ENCODE measurements at places on chromosomes 16 and 17.

GRCh38 chr17:48021934-48022333 is 15.7 kb downstream of the COPZ2 start:
- DNase-seq, result no peak

DNA sequence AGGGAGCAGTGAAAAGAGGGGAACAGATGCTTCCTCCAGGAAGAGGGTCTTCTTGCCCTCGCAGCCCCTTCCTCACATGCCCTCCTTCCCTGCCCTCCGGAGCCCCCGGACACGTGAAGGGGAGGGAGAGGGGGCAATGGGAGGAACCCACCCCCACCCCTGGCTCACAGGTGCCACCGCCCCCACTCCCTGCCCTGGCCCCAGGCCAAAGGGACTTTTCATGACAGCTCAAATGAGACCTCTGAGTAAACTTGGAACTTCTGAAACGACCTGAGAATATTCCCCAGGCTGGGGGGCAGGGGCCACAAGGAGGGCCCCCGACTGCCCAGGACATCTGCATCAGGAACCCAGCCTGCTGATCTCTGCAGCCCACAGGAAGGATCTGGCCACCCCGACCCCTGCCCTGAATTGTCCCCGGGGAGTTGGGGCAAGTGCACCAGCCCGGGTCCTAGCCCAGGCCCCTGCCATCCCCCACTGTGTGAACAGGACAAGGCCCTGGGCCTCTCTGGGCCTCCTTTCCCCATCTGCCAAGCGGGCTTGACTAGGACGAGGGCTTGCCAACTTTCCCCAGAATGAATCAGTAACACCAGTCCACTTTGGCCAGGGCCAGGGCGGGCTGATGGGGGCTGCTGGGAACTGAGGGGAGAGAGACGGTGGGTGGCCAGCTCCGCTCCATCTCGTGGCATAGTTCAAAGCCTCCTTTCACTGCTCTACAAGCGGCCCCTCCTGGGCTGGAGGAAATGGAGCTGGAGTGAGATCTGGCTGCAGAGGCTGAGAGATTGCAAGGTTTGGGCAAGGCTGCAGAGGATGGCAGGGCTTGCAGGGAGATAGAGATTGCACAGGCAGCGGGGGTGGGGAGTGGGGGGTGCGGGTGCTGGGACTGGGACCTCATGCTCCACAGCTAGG is 3.8 kb downstream of the IL21R start:
- no peak for DNase-seq

DNA sequence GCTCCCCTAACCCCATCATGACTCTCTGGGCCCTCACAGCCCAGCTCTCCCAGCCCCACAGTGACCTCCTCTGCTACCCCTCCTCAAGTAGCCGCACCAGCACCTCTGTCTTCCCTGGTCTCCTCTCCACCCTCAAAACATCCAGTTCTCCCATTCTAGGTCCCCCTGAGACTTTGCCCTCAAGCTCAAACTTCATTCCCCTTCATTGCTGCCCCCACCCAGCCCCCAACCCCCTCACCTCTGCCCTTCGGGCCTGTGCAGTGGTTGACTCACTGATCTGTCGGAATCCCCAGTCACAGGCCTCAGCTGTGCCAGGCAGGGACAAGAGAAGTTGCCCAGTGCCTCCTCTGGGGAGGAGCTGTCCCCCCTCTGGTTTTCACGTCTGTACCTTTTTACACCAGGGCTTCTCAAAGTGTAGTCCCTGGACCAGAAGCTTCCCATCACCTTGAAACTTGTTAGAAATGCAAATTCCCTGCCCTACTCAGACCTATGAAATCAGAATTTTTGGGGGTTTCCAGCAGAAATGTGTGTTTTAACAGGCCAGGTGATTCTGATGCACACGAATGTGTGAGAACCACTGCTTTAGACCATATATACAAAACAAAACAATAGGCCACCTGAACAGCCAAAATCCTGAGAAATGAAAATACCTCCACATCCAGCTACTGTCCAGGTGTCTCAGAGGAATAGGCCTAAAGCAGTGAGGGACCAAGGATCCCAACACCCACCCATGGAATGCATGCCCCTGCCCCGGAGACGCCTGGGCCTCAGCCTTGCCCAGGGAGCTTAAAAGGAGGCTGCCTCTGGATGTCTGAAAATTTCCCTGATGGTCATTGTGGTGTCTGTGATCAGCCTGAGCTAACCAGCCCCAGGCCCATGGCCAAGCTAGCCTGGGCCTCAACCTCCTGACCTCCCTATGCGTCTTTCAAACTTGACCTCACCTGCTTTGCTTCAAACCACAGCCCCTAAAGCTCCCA is 853 bp upstream of the DOK4 start:
- no peak for DNase-seq

DNA sequence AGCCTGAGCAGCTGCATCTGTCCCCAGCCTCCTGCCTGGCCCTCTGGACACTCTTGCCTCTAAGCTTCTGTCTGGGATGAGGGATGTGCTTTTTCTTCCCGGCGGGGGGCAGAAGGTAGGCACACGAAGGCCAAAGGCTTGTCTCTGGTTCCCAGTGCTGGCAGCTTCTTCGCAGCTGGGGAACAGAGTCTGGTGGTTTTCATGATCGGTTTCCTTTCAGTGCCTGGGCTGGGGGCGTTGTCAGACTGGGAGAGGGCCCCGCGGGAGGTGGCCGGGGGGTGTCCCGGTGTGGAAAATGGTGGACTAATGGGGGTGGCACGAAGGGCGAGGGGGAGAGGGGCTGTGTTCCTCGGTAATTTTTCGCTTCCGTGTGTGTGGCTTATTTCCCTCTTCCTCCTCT is 988 bp downstream of the RAP1GAP2 start:
- no peak for DNase-seq

GRCh38 chr16:2170587-2171435 is 15.2 kb downstream of the TRAF7 start:
- DNase-seq, result no peak

DNA sequence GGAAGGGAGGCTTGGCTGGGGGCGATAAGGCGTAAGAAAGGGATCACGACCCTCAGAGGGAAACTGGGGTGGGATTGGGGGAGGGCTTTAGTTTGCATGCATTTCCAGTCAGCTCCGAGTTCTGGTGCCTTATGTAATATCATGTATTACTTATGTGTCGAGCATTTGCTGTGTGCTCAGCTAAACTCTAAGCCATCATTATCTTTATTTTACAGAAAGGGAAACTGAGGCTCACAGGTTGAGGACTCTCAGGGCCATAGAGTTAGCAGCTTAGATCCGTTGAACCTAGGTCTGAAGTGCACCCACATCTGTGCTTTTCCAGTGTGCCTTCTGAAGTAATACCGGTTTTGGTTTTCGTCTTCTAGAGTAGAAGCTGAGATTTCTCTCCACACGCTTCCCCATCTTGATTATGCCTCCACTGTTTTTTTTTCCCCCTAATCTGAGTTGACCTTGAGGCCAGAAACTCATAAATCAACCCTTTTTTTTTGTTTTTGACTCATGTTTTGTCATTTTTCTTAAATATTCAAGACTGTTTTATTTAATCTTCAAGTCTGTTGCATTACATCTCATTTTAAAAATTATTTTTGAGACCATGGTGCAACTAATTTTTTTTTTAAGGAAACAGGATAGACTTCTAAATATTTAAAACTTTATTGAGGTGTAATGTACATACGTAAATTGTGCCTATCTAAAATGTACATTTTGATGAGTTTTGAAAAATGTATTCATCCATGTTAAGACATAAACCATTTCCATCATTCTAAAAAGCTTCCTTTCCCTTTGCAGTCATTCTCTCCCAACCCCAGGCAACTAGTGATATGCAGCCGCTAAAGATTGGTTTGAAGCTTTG is 741 bp downstream of the CYB5B start:
- no peak for DNase-seq

- DNase-seq, result no peak
Measured at GRCh38 chr16:65111306-65111705, 10.6 kb downstream of the CDH11 start.

- no peak for DNase-seq
Measured at GRCh38 chr17:78651554-78651953, 74.4 kb upstream of the DNAH17 start.

GRCh38 chr16:68486502-68487202 is 38.3 kb upstream of the SMPD3 start:
- no peak for DNase-seq

DNA sequence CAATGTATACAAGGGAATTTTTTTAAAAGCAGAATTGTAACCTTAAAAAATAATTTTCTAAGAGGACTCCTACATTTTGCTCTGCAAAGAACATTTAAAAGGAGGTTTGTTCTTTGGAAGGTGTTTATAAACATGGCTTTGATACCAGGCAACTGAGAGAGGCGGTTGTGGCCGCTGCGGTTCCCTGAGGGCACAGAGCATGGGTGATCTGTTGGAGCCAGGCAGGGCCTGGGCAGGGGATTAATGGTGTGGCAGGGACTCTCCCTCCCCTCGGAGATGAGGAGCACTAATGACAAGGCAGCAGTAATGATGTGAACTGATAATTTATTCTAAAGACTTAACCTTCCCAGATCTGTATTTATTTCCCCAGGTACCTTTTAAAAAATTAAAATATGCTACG is 65.4 kb downstream of the WWP2 start:
- no peak for DNase-seq

DNA sequence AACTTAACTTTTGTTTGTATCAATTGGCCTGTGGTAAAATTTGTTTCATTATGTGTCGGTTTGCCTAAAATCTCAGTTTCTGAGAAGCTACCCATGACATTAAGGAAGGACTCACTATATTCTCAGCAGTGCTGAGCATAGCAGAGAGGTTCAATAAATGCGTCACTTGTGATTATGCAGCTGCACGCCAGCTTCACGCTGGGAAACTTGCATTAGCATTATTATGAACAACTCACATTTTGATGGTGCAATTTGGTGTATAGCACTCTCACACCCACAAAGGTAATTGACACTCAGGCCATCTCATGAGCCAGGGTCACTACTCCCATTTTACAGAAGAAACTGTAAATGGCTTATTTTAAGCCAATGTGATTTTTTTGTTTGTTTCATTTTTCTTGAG is 80.6 kb upstream of the SALL1 start:
- no peak for DNase-seq

DNA sequence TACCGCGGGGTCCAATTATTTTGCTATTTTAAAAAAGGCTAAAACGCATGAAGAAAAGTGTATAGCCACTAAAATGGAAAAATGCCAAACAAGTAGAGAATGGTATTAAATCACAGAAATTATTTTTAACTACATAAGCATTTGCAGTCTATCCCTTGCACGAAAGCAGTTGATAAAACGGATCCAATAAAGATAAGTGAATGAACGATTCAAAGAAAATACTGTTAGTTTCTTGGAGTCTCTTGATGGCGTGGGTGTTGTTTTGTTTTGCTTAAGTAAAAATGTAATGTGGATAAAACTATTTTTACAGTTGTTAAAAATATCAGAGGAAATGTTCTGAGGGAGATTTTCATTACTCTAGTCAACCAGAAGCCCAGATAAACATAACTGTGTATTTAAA is 9.3 kb downstream of the HS3ST3A1 start:
- DNase-seq, result no peak

DNA sequence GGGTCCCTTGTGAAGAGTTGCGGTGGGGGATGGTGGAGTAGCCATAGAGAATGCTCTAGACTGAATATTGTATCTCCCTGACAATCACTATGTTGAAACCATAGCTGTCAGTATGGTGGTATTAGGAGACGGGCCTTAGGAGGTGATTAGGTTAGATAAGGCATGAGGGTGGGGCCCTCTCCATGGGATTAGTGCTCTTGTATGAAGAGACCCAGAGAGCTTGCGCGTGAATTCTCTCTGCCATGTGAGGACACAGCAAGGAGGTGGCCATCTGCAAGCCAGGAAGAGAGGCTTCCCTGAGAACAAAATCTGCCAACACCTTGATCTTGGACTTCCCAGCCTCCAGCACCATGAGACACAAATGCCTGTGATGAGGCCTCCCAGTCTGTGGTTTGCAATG is 34.5 kb upstream of the MGAT5B start:
- no peak for DNase-seq

DNA sequence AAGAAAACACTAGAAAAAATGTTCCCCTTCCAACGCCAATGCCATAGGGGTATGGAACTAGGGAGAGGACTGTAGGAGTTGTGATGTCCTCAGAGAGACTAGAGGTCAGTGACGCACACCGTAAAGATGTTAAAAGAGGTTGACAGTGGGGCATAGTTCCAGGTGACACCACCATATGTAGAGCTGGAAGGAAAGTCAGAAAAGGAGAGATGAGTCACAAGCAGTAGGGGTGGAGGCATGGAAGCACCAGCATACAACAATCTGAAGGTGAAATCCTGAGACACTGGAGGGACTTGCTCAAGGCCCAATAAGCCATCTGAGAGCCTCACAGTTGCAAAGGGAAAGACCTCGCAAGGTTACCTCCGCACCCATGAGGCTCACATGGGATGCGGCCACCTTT is 76.0 kb downstream of the ZNF18 start:
- no peak for DNase-seq

DNA sequence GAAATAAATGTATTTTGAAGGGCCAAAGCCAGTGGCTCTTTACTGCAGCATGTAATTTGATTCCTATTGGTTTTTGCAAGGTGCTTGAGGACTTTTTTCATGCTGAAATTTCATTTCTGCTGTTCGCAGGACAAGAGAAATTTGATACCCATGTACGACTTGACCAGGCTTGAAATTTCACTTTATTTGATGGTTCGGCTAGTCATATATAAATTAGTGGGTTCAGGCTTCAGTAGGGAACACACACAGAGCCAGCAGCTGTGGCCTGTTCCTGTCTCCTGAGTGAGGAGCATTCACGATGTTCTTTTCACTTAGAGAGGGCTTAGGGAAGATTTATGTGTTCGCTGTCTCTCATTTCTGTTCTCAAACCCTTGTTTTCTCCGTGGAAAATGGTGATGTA is 258.4 kb upstream of the CACNG5 start:
- DNase-seq, result no peak

DNA sequence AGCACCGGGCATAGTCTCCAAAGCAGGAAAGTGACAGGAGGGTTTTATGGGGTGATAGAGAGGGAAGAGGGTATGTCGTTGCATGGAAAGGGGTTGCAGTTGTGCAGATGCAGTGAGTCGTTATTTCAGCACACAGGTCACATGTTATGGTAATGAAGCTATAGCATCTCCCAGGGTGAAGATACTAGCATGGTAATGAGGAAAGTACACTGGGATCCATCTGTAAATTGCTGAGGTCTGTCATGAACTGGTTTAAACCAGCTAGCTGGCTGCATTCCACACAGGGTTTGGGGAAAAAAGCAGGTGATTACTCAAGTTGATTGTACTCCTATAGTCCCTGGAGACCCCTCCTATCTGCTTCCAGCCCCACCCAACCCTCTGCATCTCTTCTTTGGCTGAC is 11.7 kb downstream of the COX11 start:
- no peak for DNase-seq
